ENCODE measurements at places on chromosomes 13 and 19.

- DNase-seq, result no peak
These were observed 1124.8 kb upstream of the PRR20A start for GRCh38 chr13:56015919-56016318.

- no peak for DNase-seq
These were observed 20.5 kb upstream of the SHKBP1 start for GRCh38 chr19:40555978-40556689.

- DNase-seq, result no peak
These were observed 71.2 kb upstream of the ADGRE5 start for GRCh38 chr19:14310055-14310454.

DNA sequence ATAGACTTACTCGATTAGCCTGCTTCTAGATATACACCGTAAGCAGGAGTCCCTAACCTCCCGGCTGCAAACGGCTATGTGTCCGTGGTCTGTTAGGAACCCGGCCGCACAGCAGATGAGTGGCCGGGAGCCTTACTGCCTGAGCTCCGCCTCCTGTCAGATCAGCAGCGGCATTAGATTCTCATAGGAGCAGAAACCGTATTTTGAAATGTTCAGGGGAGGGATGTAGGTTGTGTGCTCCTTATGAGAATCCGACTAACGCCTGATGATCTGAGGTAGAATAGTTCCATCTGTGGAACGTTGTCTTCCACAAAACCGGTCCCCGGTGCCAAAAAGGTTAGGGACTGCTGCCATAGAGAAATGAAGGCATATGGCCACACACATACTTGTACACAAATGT, 1491.9 kb downstream of the SLITRK5 start:
- DNase-seq, result no peak

- no peak for DNase-seq
These were observed 6.3 kb upstream of the RXFP2 start for GRCh38 chr13:31733066-31733465.

DNA sequence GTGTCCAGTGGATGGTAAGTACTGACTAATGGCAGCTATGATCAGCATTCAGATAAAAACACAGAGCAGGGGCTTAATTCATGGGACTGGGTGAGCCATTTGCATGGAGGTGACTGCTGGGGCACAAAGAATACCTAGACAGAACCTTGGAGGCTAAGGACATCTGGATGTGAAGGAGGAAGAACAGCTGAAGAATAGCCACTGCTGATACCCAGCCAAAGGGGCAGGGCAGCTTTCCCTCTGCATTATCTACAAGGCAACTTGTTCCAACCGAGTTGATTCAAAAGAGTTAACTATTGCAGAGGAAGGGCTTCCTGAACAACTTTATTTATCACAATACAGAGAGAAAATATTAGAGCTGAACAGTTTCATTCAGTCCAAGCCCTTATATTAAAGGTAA, 13.1 kb upstream of the THSD1 start:
- no peak for DNase-seq

- DNase-seq, result no peak
These were observed 369.0 kb downstream of the UQCRFS1 start for GRCh38 chr19:28843761-28844492.

DNA sequence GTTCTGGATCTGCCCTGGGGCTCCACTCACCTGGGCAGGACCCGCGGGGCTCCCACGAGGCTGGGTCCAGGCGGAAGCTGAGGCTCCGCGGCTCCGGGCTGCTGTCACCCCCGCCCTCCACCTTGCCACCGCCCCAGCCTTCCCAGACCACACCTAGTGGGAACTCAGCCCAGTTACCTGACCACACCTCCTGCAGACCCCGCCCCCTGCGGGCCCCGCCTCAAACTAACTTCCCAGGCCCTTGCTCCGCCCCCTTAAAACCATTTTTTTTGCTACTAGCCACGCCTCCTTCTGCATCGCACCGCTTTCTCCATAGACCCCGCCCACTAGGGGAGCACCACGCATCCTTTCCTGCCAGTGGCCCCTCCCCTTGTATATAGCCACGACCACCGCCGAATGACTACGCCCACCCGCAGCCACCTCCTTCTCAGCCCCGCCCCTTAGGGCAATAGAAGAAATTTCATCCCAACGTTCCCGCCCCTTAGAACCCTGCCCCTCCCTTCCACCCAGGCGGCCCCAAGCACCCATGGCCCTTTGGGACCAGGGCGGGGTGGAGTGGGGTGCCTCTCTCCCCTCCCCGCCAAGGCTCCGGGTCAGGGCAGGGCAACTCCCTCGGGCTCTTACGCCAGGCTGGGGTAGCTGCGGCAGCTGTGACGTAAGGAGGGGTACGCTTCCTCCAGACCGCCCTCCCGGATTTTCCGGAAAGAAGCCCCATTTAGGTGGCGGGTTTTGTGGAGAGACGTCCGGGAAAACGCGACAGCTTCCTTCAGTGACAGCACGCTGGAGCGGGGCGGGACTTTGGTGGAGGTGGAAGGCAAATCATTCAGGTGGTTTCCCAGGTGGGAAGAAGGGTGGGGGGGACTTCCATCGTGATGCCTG, at the start of gene SH2D3A:
SH2D3A (minus strand) TSS at position 79 of the 879 bp plus-strand sequence. CDS start 3,687 bp downstream, outside the sequence.
- DNase-seq, result no peak

DNA sequence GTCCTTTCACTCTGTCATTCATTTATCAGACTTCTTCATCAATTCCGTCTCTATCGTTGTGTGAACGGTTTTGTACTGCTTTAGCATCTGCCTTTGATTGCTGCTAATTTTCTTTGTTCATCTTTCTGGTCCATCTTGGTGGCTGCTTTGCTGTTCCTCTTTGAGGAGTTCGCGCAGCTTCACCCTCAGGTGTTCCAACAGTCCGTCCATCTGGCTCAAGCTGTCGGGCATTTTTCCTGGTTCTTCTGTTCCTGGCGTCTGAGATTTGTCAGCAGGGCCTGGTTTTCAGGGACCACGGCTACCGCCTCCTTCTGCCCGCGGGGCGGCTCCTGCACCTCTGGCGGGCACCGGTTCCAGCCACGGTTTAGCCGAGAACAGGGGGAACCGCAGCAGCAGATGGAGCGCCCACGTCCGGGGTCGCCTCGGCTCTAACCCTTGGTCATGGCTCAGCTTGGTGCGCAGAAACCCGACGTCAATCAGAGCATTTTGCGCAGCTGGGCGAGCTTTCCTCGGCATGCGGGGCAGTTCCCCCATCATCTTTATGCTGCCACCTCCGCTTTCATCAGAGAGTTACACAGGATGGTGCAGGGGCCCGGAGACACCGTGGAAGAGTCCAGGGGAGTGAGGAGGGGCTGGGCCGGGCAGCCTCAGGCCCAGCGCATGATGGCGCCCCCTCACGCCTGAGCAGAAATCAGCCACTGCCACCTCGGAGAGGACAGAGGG, 89.5 kb downstream of the ZNF100 start:
- DNase-seq, result no peak

- DNase-seq, result no peak
These were observed 817.5 kb upstream of the SLC10A2 start for GRCh38 chr13:103883698-103884097.

DNA sequence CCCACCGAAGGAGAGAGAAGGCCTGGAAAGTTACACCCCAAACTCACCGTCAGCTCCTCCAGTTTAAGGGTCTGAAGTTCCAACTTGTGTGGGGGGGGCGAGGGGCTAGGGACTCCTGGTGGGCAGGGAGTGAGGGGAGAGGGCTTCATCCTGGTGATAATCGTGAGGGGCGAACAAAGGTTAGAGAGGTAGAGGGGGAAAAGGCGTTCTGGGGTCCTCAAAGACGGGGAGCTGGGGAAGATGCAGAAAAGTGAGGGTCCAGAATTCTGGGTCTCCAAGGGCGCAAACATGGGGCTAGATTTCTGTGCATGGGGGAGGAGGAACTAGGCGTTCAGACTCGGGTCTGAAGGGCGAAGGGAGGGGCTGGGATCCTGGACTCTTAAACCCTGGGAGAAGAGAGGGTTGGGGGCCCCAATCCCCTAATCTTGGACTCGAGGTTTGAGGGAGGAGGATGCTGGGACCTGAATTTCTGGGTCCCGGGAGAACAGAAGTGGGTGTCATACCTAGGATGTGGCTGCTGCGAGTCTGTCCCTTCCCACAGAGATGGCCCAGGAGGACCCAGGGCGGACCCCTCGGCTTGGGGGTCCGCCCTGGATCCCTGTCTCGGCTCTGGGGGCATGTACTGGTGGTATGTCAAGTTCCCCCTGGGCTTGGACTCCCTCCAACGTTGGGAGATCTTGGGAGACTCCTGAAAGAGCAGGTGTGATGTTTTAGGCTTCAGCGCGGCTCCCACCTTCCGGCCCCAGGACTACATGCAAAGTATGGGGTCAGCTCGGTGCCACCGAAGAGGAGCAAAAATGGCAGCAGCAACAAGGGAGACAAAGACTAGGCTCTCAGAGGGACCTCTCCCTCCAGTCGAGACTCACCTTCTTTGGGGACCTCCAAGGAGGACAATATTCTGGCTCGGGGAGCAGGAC, 4.5 kb downstream of the MAMSTR start:
- DNase-seq, result no peak

- DNase-seq, result no peak
These were observed 20.2 kb downstream of the CACNG6 start for GRCh38 chr19:54011507-54012211.

GRCh38 chr13:34004676-34005075, 186.7 kb downstream of the RFC3 start:
- DNase-seq, result no peak

DNA sequence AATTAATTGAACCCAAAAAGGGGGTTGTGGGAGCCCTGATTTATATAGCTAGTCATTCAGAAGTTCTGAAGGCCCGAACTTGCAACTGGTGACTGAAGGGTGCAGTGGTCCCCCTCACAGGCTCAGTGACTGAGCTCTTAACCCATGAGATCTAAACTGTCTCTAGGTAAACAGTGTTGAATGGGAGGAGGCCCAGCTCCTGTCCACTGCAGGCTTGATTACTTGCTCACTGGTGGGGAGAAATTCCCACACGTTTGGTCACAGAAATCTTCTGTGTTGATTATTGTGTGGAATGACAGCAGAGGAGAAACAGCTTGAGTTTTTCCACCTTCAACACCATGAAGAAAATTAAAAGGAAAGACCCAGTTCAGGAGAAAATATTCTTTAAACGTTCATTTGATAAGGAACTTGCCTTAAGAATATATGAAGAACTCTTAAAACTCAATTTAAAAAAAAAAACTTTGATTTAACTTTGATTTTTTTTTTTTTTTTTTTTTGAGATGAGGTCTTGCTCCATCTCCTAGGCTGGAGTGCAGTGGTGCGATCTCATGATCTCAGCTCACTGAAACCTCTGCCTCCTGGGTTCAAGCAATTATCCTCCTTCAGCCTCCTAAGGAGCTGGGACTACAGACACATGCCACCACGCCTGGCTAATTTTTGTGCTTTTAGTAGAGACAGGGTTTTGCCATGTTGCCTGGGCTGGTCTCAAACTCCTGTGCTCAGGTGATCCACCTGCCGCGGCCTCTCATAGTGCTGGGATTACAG, 249.3 kb downstream of the UQCRFS1 start:
- no peak for DNase-seq

DNA sequence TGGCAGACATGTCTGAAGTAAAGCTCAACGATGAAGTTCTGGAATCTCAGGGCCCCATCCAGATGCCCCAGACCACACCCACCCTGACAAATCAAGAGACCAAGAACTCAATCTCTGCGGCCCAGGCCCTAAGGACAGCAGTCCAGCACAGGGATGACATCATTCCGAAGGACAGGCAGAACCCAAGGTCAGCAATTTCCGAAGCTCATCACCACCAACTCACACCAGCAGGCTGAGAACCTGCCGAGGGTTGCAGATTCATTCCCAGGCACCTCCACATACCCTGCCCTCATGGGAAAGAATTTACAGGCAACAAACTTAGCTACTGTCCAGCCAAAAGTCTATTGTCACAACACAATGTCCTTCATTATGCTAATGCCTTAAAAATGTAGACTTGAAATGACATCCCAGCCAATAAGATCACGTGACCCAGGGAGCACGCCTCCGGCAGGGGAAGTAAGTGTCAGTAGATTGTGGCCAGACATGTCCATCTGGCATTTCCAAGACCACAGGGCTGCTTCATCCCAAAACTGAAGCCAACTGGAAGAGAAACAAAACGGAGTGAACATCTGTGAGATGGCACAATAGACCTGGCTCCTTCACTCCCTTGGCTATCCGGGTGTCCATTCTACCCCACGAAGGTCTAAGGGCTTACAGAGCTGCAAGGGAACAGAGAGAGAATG, 98.8 kb downstream of the CRYL1 start:
- DNase-seq, result no peak
